Nephron progenitor cell (in vitro differentiated cells): ENCODE measurements at places on chromosomes 5 and 9.

GRCh38 chr9:36874921-36875320 is 159.1 kb downstream of the PAX5 start:
- DNase-seq = no peak

- peak; percentile 67 for DNase-seq
These were observed 571 bp downstream of the PPIC start for GRCh38 chr5:123035918-123036390.

GRCh38 chr9:134536101-134536900 is 105.3 kb upstream of the COL5A1 start:
- DNase-seq = no peak

- DNase-seq = peak; percentile 50
These were observed 6.5 kb upstream of the RICTOR start for GRCh38 chr5:39080597-39081204.

- DNase-seq = no peak
These were observed 142.8 kb downstream of the LIFR start for GRCh38 chr5:38413696-38414095.

DNA sequence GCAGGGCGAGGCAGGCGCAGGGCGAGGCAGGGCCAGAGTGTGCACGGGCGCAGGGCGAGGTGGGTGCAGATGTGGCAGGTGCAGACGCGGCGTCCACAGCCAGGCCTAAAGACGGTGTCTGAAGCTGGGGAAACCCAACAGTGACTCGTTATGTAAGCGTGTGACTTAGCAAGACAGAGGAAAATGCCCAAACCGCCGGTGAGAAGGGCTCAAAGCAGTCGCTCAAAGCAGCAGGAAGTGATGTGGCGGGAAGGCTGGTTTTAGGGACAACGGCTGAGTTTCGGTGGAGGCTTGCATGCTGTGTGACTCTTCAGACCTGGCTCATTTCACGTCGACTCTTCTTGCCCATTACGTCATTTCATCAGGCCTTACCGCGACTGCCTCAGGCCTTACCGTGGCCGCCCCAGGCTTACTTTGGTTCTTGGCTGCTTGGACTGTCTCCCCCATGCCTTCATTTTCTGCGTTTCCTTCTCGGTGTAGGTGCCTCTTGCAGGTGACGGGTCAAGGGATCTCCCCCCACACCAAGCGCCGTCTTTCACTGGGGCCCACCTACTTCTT is 50.5 kb upstream of the EXOC3 start:
- no peak for DNase-seq

- peak; percentile 29 for DNase-seq
These were observed 168.5 kb downstream of the DOCK2 start for GRCh38 chr5:169805527-169805934.

DNA sequence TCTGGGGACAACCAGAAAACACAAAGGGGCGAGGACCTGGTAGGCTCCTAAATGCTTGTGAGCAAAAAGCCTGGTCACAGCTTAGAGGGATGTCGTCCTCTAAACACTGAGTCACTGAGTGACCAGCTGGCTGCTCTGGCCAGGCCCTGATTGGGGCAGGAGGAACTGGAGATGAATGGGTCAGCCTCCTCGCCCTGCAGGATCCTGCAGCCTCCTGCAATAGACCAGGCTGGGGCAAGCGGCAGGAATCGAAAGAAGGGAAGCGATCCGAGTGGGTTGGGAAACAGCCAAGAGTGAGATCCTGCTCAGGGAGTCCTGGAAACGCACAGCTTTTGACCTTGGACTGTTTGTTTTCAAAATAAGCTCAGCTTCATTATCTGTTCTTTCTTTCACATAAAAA is 34.1 kb upstream of the MSX2 start:
- DNase-seq = peak; percentile 25

GRCh38 chr9:136558373-136558772 is 12.5 kb upstream of the NOTCH1 start:
- DNase-seq = no peak

DNA sequence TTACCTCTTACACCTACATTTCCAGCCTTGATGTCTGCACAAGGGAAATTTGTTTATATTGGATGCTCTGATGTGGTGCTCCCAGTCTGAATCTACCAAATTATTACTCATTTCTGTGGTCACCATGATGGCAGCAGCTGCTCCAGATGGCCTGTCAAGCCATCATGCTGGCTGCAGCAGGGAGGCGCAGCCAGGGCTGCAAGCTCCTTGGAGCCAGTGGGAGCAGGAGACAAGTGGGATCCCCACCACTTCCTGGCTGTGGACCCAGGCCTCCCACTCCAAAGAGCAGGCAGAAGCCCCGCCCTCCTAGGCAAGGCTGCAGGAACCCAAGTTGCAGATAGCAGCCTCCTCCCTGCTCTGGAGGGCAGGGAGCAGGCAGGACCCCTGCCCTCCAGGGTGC is 241.1 kb upstream of the ATP10B start:
- peak; percentile 12 for DNase-seq

DNA sequence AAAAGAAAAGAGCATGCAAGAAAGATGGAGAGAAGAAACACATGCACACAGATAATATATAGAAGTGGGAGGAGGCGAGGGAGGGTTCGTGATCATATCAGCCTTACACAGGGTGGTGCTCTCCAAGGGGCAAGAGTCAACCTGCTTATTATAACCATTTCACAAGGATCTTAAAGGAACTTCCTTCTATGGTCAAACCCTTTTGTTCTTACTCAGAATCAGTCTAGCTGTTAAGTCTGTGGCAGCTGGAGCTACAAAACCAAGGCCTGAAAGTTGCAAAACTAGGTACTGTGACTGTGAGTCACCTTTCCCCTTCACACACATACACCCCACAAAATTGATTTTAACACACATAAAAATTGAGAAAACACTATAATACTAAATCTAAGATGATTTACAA is 18.5 kb upstream of the ERMP1 start:
- no peak for DNase-seq

DNA sequence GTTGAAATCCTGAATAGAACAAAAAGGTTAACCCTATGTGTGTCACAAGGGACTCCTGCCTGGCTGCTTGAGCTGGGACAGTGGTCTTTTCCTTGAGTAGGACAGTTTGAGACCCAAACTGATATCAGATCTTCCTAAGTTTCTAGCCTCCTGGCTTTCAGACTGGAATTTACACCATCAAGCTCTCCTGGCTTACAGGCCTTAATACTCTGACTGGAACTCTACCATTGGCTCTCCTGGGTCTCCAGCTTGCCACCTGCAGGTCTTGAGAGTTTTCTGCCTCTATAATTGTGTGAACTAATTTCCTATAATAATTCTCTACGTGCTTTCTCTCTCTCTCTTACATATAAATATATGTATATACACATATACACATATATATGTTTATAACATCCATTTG is 112.5 kb downstream of the PRR16 start:
- DNase-seq = no peak

- peak; percentile 39 for DNase-seq
These were observed 26.2 kb downstream of the CARNMT1 start for GRCh38 chr9:75001719-75002421.

GRCh38 chr9:89592963-89593726 is 11.7 kb upstream of the GADD45G start:
- peak; percentile 57 for DNase-seq

DNA sequence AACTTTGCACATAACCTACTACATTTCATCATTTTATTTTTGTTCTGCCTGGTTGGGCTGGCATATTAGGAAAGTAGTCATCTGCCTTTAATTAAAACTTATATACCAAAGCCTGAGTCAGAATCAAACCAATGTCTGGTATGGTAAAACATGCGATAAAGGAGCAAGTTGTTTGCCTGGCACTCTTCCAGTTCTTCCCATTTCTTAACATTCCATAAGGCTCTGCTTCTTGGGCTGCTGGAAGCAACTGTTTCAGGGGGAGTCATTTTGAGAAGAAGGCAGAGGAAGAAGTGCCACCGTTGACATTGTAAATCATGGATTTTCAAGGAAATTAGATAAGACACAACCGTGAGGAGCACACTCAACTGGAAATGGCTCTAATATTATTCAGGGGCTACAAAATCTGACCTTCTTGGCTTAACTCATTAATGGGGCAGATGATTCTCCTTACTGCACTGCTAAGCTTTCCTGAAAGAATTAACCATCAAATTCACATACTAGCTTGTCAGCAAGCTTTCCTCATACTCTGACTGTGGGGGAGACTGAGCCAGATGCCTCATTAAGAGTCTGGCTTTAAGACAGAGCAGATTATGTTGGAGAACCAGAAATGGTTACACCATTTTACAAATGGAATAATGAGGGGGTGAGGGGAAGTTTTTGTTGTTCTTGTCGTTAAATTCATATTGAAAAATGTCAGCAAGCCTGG is 391.0 kb downstream of the TMEM232 start:
- no peak for DNase-seq

- peak; percentile 5 for DNase-seq
These were observed 58.5 kb downstream of the ZNF462 start for GRCh38 chr9:106921341-106921899.

- DNase-seq = no peak
These were observed 35.3 kb upstream of the SPDL1 start for GRCh38 chr5:169548315-169548714.

DNA sequence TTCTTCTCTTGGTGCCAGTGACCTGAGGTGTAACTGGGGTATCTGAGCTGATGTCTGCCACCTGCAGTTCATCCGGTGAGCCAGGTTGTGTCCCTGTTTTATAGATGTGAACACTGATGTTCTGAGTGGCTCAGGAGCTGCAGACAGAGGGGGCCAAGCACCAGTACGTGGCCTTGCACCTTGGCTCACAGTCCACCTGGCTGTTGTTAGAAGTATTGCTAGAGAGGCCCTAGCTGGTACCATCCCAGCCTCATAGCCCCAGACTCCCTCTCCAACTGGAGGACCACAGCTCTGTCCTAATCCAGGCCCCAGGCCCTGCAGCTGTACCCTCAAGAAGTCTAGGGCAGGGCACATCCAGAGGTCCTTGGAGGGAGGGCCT is 16.2 kb downstream of the PHF2 start:
- no peak for DNase-seq

DNA sequence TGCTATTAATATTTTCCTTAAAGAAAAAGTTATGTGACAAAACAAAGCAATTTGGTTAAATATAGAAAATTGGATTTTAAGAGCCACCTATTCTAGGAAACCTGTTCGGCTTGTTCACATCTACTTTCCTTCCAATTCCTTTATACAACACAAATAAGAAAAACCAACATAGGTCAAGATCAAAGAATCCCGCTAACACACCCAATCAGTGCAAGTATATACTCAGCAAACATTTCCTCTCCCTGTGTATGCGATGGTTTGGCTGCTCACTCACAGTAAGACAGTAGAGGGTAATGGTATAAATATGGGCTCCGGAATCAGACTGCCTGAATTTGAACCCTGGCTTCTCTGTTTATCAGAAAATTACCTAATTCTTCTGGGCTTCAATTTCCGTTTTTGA is 757.5 kb upstream of the ZNF608 start:
- no peak for DNase-seq

DNA sequence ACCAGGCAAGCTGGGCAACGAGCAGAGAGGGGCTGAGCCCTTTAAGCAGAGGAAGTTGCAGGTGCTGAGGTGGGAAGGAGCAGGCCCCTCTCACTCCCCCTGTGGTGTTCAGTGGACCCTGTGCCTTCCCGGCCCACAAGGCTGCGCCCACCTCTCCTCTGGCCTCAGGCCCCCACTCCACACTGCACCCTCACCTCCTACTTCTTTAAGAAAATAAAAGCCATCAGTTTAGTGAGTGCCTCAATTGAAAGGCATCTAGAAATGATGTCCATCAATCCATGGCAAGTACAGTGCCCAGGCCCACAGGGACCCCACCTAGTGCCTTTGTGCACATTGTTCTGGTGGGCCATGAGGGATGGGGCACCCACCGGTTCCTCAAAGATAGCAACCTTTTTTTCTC is 158.0 kb downstream of the PAX5 start:
- no peak for DNase-seq

DNA sequence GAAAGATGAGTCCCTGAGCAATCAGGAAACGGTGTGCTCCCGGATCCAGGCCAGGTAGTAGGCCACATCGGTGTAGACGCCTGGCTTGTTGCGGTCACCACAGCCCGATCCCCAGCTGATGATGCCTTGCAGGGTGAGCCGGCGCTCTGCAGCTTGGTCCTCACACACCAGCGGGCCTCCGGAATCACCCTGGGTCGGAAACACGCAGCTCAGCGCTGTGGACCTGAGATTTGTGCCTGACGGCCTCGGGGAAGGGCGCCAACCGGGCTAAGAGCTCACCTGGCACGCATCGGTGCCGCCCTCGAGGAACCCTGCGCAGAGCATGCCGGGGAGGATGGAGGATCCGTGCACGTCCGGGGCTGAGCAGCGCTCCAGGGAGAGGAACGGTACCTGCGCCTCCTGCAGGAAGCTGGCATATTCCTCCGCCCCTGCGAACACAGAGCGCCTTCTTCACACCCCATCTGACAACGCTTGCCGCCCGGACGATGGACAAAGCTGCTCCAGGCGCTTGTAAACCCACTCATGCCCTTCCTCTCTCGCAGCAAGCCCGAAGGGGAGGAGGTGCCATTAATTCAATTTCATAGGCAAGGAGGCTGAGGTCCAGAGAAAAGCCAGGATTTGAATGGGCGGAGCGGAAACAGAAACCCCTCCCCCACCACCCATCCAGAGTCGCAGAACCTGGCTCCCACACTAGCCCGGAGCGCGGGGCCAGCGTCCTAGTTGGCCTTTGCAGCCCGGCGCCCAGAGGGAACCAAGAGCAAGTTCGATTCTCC is 2.0 kb upstream of the PFN3 start:
- DNase-seq = peak; percentile 80

DNA sequence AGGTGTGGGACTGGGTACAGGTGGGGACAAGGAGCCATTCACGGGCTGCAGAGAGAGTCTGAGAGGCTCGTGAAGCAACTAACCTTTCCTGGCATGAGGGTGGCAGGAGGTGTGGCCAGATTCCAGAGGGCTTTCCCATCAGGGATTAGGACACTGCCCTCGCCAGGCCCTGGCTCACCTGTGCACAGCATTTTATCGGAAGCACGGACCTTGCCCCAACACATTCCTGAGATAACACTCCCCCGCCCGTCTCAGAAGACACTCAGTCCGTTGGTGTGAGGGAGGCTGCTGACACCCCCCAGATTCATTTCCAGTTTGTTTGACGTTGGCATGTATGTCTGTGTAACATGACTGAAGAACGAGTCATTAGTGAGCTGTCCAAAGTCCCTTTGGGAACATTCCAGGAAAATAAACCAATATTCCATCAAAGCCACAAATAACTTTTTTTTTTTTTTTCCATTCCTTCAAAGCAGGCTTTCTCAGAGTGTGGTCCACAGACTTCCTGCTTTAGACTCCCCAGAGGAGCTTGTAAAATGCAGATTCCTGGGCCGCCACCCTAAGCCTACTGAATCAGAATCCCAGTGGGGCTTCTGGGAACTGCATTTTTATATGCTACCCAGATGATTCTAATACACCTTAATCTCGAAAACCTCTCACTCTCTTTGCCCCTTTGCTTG is 23.4 kb downstream of the WWC1 start:
- no peak for DNase-seq

- DNase-seq = peak; percentile 23
These were observed 25.8 kb upstream of the TRIM32 start for GRCh38 chr9:116661037-116661954.

DNA sequence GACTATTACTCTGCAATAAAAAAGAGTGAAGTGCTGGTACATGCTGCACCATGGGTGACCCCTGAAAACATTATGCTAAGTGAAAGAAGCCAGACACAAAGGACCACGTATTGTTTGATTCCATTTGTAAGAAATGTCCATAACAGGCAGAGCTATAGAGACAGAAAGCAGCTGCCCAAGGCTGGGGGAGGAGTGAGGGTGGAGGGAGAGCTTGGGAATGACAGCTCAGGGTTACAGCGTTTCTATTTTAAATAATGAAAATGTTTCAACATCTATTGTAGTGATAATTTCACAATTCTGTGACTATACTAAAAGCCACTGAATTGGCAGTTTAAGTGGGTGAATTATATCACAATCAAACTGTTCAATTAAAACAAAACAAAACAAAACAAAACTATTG is 81.7 kb downstream of the MYO10 start:
- no peak for DNase-seq
